ENCODE measurements at places on chromosomes 7 and 10.

DNA sequence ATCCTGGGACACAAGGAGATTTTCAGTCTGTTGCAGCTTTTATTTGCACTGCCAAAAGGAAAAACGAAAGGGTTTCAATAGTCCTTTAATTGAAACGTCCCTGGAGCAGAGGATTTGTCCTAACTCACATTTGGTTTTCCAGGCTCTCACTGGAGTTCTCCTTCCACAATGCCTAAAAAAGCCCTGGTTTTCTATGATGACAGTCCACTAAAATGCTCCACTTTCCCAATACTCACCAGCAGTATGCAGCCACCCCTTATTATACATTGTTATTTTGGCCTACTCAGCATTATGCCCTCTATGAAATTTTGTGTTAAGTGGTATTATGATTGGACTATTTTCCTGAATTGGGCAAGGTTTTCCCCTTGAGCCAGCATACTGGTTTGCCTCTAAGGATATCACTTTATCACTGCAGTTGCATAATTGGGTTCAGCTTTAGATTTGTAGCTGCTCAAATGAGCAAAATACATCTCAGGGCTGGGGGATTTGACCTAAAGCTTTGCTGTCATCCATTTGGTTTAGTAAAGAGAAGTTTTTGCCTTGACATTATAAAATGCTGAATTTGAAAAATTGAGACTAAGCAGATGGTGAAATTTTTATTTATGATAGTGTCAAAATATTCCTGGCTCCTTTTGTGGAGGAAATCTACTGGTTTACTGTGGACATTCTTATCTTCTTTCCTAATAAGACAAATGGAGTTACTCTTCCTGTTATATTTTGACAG, 239.2 kb downstream of the RNLS start:
- peak overlapping the region; percentile 74 for H3K27ac ChIP-seq
- H3K4me1 ChIP-seq, result peaks cover 37% of the 10 kb centered on the region
- no peaks in the 10 kb centered on the region for H3K27me3 ChIP-seq
- no peak overlapping the region for H3K4me3 ChIP-seq
- H3K36me3 ChIP-seq, result no peaks in the 10 kb centered on the region

- peaks cover 42% of the 10 kb centered on the region for H3K4me1 ChIP-seq
- H3K4me3 ChIP-seq, result no peak overlapping the region
- DNase-seq, result no peak
Measured at GRCh38 chr10:79376078-79376628, 28.9 kb downstream of the PPIF start.

- DNase-seq, result no peak
- H3K4me3 ChIP-seq, result no peak overlapping the region
- no peaks in the 10 kb centered on the region for H3K36me3 ChIP-seq
- H3K27me3 ChIP-seq, result no peaks in the 10 kb centered on the region
- H3K4me1 ChIP-seq, result peaks cover 4% of the 10 kb centered on the region
Measured at GRCh38 chr7:23689165-23689564, 9.2 kb downstream of the FAM221A start.

GRCh38 chr7:55132890-55133551, 114.2 kb downstream of the EGFR start:
- no peak overlapping the region for H3K4me3 ChIP-seq
- H3K27ac ChIP-seq, result peak overlapping the region; percentile 26
- H3K4me1 ChIP-seq, result peaks cover 30% of the 10 kb centered on the region

DNA sequence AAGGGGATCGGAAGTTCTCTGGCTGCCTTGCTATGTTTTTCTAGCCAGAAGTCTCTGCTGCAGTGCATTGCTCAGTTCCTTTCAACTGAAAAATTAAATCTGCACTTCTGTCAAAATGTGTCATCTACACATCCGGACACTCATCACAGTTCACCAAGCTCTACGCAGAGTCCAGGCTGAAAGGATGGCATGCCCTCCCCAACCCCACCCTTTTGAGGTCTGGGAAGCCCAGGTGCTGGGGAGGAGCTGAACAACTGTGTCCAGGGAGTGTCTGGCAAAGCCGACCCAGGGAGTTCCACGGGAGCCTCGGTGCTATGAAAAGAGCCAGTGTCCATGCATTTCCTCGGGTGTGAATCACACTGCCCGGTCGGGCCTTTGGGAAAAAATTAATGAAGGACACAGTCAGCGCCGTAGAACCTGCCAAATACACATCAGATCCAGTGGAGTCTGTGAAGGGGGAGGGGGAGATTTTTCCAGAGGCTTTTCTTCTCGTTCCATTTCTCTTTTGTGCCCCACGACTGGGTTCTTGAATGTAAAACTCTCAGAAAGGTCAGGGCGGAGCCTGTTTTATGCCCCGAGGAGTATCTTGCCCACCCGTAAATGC, 757 bp upstream of the PALS2 start:
- peak overlapping the region; percentile 59 for H3K4me3 ChIP-seq
- no peaks in the 10 kb centered on the region for H3K27me3 ChIP-seq
- DNase-seq, result peak; percentile 8

GRCh38 chr7:151951672-151952338, 4.4 kb upstream of the GALNTL5 start:
- H3K27me3 ChIP-seq, result no peaks in the 10 kb centered on the region
- H3K36me3 ChIP-seq, result no peaks in the 10 kb centered on the region
- no peak overlapping the region for H3K27ac ChIP-seq
- H3K4me1 ChIP-seq, result no peaks in the 10 kb centered on the region

GRCh38 chr10:5503477-5503835, 4.1 kb upstream of the CALML5 start:
- no peak overlapping the region for H3K27ac ChIP-seq
- H3K4me3 ChIP-seq, result no peak overlapping the region
- no peaks in the 10 kb centered on the region for H3K27me3 ChIP-seq
- H3K4me1 ChIP-seq, result no peaks in the 10 kb centered on the region

All from tibial nerve (tissue), 4 donors.